SW 1271 (cell line): ENCODE measurements at places on chromosomes 12 and 14.
A peak's percentile ranks its signal among the peaks of the same experiment; 100 is the strongest.

DNA sequence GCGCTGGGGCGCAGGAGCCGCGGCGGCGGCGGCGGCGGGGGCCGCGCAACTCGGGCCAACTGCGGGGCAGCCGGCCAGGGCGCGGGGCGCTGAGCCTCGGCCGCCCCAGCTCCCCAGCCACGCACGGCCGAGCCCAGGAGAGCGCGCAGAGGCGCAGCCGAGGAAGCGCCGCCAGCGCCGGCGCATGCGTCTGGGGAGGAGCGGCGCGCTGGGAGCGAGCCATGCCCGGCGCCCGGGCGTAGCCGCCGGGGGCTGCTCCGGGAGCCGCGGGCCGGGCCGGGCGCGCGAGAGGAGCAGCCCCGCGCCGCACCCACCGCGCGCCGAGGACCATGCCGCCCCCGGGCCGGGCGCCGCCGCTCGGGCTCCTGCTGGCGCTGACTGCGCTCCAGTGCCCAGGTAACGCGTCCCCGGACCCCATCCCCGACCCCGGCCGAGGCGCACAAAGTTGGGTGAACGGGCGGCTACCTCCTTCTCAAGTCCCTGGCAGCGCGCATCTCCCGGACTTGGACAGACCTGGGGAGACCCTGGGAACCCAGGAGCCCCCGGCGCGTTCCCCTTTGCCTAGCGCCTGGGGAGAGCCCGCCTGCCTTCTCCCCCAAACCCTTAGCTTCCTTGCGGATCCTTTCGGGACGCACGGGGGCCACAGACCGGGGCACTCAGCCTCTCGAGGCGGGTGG lies 121.4 kb downstream of the AACS start:
- DNase-seq, result no peak

DNA sequence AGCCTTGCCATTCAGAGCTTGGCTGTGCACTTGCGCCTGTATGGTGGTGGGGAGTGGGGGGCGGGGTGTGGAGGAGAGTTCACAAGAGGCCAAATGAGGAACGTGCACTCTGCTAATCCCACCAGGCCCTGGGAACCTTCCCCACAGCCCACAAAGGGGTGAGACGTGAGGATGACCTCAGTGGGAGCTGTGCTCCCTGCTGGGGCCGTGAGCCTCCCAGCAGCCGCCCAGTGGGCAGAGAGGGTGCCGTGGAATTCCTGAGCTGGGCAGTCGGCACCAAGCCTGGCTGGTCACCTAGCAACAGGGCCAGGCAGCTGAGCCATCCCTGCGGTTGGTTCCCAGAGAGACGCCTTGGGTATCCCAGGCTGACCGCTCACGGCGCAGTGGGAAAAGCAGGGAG lies 53.7 kb downstream of the CCNK start:
- no peak for DNase-seq

- no peak for DNase-seq
Observed at GRCh38 chr12:69828897-69829296, 3.9 kb downstream of the MYRFL start.

GRCh38 chr14:39467889-39468524 lies 35.8 kb upstream of the FBXO33 start:
- peak; percentile 43 for DNase-seq

- no peak for DNase-seq
Observed at GRCh38 chr12:3535431-3535841, 44.4 kb downstream of the PRMT8 start.

- no peak for DNase-seq
Observed at GRCh38 chr12:121224591-121224990, 14.7 kb downstream of the P2RX4 start.

DNA sequence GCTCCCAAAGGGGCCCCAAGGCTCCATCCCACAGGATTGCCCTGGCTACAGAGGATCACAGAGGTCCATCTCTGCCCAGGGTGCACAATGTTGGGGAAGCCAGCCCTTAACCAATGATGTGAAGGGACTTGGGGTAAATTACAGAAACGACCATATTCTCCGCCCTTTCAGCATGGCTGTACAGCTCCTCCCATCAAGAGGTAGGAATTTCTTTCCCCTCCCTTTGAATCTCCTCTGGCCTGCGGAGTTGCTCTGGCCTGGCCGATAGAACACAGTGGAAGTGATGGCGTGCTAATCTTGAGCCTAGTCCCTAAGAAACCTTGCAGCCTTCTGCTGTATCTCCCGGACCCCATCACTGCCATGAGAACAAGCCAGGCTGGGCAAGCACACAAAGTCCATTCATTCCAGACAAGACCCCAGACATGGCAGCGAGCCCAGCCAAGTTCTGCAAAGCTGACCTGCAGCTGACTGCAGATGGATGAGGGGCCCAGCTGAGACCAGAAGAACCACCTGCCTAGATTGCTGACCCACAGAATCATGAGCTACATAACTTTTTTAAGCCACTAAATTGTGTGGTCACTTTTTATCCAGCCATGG lies 6.9 kb upstream of the IFI27 start:
- DNase-seq, result no peak

DNA sequence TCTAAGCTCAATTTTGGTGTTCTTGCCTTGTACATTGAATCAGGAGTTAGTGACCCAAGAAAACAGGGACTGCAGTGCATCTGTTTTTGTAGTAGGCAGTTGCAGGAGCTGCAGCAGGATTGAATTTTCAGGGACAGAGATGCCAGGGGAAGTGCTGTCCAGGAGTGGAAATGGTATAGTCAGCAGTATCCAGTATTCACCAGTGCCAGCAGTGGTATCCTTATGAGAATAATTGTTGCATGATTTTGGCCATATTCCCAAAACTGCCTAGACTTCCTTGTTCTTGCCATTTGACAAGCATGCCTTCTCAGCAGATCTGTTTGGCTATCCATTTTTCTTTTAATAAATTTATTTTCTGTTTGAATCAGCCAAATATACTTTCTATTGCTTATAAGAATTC lies 18.6 kb upstream of the ABCD2 start:
- DNase-seq, result no peak

DNA sequence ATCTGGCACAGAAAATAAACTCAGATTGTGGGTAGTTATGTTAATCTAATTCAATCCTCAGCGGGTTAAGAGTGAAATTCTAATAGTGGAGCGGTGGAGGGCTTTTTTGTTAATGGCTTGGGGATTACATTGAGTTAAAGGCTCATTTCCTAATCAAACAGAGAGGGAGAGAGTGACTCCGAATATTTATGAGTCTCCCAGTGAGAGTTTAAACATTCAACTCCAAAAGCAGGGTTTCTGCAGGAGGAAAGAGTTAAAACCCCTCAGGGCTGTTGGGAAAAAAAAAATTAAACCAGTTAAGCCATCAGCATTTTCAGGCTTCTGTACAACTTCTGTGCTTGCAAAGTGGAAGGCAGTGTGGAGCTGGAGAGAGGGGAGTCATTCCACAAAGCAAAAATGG lies 62.1 kb upstream of the ESRRB start:
- DNase-seq, result no peak

DNA sequence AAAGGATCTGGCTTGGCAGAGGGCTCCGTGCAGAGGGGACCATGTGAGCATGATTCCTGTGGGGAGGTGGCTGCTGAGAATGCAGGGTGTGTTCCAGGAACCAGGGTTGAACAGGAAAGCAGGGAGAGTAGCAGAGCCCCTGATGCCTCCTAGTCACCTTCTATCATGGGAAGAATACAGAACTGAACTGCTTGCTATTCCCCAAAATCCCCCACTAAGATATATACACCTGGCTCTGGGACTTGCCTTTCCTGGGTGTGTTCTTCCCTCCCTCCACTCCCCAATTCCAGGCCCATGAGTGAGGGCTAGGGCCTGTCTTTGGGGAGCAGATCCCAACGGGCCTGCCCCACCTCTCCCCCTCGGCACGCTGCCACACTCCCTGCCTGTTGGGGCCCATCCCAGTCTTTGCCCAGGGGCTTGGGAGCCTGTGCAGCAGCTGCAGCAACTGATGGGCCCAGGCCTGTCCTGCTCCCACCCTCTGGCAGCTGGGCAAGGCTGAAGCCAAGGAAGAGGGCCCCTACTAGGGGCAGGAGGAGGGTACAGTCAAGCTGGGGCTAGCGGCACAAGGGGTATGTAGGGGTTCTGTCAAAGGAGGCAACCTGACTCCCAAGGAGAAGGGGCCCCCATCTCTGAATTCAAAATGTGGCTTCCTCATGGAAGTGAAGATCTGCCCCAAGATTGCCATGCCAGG lies 3.2 kb downstream of the AJUBA start:
- DNase-seq, result no peak

DNA sequence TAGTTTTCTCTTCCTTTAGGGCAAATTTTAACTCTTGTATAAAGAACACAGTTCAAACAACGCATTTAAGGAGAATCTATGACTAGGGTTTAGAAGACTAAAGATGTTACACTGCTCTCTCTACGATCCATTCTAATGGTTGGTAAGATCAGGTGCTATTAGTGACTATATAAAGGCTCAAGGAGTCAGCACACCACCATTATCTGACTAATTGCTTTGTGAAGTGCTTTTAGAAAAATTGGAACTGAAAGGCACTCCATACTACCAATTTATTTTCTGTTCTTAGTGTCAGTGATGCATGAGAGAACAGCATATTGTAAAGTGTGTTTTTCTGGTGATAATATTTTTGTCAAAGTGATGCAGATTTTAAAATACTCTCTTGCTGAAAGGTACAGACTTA lies 136.8 kb downstream of the SYT1 start:
- no peak for DNase-seq

GRCh38 chr14:77031759-77032490 lies 3.4 kb upstream of the IRF2BPL start:
- DNase-seq, result no peak

DNA sequence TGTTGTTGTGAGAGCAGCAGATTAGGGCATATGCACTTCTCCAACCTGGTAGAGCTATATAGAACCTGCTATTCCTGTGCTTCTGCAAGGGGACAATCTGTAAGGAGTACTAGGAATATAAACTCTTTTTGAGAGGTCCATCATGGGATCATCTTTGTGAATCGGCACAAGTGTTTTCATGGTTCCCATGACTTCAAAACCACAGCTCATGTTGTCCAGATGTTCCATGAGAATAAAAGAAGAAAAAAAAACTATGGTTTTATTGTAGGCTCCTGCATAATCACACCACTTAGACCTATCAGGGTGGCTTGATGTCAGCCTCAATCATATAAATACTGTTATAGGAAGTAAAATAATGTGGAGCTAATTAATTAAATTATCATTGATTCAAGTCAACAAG lies 311.4 kb upstream of the ATP2B1 start:
- no peak for DNase-seq

GRCh38 chr14:93056166-93056839 lies 59.4 kb downstream of the ITPK1 start:
- DNase-seq, result no peak

- no peak for DNase-seq
Observed at GRCh38 chr14:20494935-20495766, 10.2 kb upstream of the RNASE10 start.

- no peak for DNase-seq
Observed at GRCh38 chr14:86777963-86778602, 1214.9 kb downstream of the GALC start.

DNA sequence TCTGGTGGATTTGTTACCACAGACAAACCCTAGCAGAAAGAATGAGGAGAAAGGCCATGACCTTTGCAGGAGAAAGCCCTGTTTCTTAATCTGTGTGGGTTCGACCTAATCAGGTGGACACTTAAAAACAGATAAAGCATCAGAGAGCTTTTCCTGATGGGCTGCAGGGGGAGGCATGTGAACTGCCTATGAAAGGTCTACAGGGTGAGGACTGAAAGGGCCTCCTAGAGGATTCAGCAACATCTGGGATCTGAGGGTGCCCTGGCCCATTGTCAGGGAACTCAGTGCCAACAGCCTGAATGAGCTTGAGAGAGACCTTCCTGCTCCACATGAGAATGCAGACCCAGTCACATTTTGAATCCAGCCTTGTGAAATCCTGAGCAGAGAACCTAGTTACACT lies 178.8 kb upstream of the DDHD1 start:
- DNase-seq, result no peak

DNA sequence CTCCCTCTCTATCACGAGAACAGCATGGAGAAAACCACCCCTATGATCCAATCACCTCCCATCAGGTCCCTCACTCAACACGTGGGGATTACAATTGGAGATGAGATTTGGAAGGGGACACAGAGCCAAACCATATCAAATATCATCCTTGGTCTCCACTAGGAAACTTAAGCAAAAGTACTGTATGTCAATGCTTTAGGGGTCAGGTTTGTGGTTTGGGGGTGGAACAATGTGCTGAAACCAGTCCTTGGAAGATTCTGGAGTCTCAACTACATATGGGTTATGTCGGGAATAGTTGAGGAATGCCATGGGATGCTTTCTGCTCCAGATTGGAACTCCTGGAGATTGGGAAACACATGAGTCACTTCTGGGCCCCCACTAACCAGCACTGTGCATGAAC lies 48.3 kb upstream of the CCDC63 start:
- DNase-seq, result no peak

- no peak for DNase-seq
Observed at GRCh38 chr12:58980768-58981167, 60.5 kb upstream of the LRIG3 start.

DNA sequence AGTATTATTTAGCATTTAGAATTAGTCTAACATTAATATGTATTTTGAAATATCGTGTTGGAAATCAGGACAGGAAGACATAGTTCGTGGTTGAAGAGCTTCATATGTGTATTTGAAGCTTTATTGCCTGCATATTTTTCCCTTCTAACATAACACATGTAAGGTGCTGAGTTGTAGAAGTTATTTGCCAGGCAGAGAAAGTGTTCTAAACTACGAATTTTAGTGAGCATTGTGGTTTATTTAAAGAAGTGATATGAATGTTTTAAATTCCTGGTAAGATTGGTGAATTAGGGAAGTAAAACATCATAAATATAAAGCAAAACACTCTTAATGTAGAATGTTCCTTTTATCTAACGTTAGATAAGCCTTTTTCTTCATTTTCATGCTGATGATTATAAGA lies 2.5 kb downstream of the RASSF3 start:
- no peak for DNase-seq

- DNase-seq, result no peak
Observed at GRCh38 chr14:22524784-22525161, 64.3 kb downstream of the DAD1 start.

- DNase-seq, result no peak
Observed at GRCh38 chr12:77923882-77924281, 93.2 kb downstream of the NAV3 start.

DNA sequence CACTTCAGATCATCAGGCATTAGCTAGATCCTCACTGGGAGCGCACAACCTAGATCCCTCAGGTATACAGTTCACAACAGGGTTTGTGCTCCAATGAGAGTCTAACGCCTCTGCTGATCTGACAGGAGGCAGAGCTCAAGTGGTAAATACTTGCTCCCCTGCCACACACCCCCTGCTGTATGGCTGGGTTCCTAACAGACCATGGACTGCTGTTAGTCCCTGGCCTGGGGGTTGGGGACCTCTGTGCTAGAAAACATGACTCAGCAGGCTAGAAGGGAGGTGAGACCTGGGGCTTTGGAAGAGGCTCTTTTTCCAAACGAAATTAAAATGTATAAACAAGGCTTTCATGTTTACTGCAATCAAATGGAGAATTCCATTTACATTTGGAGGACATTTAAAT lies 691.1 kb downstream of the FLRT2 start:
- DNase-seq, result no peak

- DNase-seq, result no peak
Observed at GRCh38 chr14:74891870-74892269, 10.2 kb downstream of the DLST start.
